ENCODE measurements at places on chromosomes 1 and 21.
A peak's percentile ranks its signal among the peaks of the same experiment; 100 is the strongest.

- DNase-seq, result no peak
These were observed 121.9 kb downstream of the MAB21L3 start for GRCh38 chr1:116232989-116233514.

DNA sequence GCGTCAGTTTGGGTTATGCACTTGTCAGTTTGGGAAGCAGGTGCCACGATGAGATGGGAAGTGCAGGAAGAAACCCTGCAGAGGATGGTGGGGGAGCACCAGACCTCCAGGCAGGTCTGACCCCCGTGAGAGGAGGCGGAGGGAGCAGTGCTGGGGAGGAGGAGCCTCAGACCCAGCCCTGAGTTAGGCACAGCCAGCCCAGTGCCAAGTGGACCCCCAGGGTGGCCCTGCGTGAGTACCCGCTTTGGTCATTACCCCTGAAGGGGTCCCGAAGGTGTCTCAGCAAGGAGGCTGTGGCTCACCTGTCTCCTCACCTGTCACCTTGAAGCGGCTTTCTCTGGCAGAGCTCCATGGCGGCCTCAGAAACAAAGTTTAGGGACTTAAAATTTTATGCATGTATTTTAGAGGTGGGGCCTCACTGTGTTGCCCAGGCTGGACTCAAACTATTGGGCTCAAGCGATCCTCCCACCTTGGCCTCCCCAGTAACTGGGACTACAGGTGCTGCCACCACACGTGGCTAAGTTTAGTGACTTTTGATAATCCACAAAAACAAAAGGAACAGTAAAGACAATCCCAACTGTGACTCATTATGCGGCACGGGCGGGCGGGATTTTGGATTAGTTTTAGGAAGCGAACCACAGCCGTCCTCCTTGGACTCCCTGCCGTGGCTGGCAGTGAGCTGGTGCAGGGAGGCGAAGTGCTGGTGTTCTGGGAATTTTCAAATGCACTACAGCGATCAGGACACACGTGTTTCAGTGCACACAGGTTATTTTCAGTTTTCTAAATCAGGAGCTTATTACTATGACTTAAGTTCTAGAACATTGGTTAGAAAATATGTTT is 4.7 kb downstream of the AGPAT3 start:
- DNase-seq, result no peak

DNA sequence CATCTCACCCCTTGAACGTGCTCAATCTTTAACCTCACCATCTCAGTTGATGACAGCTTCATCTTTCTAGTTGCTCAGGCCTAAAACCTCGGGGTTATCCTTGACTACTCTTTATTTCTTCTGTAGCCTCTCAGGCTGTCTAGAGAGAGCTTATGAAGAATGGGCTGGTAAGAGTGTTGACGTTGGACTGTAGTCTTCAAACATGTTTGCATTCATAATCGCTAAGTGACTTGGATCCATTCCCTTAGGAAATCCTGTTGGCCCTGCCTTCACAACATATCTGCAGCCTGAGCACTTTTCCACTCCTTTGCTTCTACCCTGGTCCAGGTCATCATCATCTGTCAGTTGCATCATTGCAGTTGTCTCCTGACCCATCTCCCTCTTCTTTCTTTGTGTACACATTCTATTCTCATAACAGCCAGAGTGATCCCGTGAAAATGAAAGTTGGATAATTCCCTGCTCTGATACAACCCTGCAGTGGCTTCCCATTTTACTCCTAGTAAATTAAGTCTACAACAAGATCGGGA is 10.5 kb downstream of the UCK2 start:
- DNase-seq, result no peak

GRCh38 chr1:41784531-41785274 is 134.0 kb downstream of the HIVEP3 start:
- DNase-seq, result no peak

GRCh38 chr1:212953321-212953720 is 3.0 kb downstream of the VASH2 start:
- DNase-seq, result no peak

- DNase-seq, result no peak
These were observed 13.6 kb upstream of the CEP85 start for GRCh38 chr1:26220199-26220912.

GRCh38 chr21:17726047-17726829 is 92.9 kb downstream of the C21orf91 start:
- no peak for DNase-seq

DNA sequence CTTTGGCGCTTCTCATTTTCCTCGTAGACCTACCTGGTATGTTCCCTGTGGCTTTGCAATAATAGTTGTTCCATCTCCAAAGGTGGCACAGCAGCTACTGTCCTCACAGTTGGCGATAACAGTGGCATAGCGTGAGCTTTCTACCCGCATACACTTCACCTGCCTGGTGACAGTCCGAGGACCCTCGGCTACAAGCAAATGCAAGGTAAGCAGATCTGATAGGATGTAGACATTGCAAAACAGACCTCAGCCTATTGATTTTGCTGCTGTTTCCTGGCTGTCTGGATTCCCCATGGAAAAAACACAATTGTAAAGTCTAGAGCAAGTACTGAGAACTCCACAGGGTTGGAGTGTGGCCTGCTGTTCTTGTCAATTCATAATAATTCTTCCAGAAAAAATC is 78.5 kb downstream of the WDR3 start:
- DNase-seq, result no peak

DNA sequence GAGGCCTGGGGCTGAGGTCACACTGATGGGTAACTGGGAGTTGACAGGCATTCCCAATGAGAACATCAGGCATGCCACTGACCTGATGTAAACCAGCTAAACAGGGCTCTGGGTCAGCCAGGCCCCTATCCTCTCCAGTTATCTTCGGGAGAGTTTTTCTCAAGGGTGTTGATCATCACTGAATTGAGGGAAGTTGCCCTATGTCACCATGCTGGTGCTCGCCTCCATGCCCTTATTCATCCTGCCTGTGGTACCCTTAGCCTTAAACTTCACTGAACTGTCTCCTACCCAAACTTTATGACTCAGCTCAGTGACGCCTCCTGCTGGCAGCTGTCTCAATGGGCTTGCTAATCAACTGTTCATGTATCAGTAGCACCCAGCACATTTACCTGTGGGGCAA is 80.7 kb upstream of the TNR start:
- DNase-seq, result no peak

DNA sequence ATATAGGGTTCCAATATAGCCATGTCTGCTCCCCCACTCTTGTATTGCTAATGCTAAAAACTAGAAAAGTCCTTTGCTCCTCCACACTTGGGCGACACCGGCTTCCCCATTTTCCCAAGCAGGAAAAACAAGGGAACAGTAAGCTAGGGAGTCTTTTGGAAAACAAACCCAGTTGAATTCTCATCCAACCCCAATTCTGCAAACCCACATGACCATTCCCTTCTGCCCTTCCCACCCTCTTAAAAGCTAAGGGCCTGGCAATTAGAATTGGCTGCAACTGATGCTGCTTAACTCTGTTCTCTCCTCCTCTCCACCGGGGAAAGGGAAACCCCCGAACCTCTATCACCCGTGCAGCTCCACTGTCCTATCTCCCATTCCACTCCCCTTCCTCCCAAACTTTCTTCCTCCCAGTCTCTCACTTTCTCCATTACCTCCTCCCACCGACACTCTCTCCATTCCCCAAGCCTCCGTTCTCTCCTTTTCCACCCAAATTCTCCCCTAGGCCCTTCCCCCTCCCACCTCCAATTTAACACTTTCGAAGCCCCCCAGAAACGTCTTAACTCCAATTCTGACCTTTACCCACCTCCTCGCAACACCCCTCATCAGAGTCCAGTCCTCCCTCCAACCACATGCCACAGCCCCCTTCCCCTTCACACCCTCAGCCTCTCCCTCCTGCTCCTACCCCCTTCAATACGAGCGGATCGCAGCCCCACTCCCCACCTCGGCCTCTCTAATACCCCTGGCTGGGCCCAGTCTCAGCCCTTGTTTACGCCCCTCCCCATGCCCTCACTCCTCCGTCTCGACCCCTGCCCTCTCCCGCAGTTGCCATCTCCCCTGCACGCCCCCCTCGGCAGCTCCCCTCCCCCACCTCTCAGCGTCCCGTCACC is 701 bp downstream of the DEDD start:
- peak; percentile 51 for DNase-seq

DNA sequence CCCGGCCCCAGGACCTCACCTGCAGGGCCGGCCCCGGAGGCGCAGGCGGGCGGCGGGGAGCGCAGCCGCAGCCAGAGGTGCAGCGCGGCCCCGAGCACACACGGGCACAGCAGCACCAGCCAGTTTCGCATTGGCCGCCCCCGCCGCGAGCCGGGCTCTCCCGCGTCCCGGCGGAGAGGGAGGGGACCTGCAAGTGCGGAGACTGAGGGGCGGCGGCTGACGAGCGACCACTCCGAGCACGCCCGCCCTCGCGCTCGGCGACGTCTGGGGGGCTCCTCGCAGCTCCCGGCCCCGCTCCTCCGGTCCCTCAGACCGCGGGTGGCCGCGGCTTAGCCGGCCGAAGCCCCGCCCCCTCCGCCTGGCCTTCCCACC is at the start of gene B3GALNT2:
TSS of gene B3GALNT2 (minus strand) at position 331 of the 372 bp plus-strand sequence. CDS start at position 131, 200 bp downstream.
- no peak for DNase-seq

GRCh38 chr1:75203415-75204277 is 69.5 kb downstream of the LHX8 start:
- no peak for DNase-seq

DNA sequence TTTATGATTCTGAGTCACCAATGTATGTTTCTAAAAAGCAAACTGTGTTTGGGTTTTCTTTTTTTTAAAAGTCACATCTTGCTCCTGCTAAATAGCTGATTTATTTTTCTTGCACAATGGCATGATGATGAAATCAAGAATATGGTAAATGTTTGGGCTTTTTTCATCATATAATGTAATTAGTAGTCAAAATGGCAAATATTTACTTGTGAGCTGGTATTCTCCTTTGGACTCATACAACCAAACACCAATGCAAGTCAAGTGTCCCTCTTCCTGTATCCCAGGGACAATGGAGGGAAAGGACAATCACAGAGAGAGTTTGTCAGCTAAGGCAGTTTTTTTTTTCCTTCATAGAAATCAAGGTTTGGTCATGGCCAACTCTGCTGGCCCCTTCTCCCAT is 94.6 kb upstream of the RALGPS2 start:
- no peak for DNase-seq

DNA sequence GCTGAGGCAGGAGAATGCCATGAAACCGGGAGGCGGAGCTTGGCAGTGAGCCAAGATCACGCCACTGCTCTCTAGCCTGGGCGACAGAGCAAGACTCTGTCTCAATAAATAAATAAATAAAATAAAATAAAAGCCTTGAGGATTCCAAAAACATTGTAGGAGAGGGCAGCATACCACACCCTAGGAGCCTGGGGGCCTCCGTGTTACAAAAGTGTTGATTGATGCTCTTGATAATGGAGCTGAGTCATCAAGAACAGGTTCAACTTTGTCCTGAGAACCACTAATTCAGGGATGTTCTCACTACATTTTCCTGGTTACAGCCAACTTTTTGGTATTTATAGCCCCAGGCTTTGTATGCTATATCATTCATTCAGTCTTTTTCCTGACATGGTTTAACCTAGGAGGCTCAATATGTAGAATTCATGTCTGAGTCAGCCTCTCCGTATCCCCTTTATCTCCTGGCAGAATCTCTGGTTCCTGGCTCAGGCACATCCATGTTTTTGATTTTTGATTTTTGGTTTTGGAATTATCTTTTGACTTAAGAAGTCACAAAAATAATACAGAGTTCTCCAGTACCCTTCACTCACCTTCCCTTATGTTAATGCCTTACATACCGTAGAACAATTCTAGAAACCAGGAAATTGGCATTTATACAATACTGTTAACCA is 69.4 kb downstream of the LRRC8D start:
- DNase-seq, result no peak

GRCh38 chr1:236748268-236748870 is 46.7 kb upstream of the MTR start:
- DNase-seq, result no peak

DNA sequence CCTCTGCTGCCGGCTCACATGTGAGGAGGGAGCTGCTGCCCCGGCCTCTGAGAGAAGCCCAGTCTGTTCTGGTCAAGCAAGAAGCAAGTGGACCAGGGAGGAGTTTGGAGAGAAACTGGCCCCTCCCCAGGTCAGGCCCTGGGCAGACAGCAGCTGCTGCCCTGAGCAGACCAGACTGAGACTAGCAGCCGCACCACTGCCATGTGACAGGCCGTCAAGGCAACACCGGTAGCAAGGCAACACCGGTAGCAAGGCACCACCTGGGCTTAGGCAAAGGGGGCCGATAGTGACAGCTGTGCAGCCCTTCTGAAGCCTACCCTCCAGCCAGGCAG is 50.3 kb downstream of the ARHGEF16 start:
- no peak for DNase-seq

DNA sequence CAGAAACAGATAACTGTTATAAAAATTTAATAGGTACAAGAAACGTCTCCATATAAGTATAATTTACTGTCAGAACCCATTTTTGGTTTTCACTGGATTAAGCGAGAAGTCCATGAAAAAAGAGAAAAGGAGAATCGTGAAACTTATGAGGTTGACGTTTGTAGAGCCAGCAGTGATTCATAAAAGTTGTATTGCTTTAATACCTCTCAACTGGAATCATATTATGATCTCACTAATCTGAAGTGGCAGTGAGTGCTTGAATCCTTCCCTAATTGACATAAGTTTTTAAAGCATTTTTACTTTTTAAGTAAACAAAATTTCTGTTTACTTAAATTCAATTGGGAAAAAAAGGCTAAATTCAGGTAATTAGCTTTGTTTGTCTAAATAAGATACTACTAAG is 315.3 kb downstream of the TPR start:
- DNase-seq, result no peak

- no peak for DNase-seq
These were observed 141.3 kb downstream of the ROR1 start for GRCh38 chr1:63915121-63915520.

DNA sequence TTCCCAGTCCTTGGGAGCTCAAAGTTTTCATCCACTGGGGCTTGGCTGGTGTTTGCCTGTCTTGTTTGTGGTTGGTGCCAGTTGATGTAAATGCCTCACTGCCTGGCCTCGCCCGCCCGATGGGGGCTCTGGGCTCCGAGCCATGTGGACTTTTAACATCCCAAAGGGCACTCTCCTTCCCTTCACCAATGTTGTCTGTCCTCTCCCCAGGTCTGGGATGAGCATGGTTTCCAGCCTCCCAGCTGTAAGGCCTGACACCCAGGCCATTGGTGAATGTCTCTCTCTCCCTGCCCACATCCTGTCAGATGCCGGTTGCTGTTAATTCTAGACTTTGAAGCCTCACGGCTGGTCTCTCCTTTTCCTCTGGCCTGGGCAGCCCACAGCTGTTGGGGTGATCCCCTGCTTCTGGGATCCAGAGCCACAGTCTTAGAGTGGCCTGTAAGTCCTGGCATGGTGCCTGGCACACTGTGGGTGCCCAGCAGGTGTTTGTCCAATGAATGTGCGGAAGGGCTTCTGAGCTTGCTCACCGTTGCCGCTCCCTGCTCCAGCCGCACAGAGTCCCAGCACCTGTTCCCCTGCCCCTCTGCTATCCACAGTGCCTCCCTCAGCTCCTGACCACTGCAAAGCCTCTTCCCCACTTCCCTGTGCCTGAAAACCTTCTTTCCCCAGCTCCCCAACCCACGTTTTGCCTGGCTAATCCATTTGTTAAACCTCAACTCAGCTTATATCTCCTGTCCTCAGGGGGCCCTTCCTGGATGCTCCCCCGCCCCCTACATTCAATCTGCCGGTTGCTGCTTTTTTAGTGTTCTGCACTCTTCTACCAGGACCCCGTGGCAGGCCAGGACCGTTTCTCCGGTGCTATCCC is 3.3 kb upstream of the C1orf174 start:
- no peak for DNase-seq

- no peak for DNase-seq
These were observed 68.3 kb downstream of the RNASEL start for GRCh38 chr1:182520736-182521135.

- no peak for DNase-seq
These were observed 94.0 kb downstream of the CLIC6 start for GRCh38 chr21:34762786-34763185.

Data from amygdala (tissue), 56 donors.